ENCODE measurements at places on chromosomes 6 and 20.
A peak's percentile ranks its signal among the peaks of the same experiment; 100 is the strongest.

GRCh38 chr6:156174031-156174890 is 602.9 kb upstream of the ARID1B start:
- DNase-seq = no peak

DNA sequence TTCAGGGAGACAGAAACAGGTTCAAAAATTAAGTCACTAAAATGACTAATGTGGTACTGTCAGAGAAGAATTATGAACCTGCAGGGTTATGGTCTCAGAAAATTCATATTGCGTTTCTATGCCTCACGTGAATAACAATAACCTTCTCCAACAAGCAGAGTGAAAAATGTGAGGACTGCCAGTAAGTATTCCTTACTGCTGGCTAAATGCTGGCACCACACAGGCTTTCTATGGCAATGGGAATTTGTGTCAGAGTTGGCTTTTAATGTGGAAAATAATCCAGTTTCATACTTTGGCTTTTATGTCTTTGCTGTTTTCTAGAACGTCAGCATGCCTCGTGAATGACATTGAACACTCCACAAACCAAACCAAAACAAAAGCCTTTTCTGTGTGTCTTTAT is 656.0 kb downstream of the KIF16B start:
- no peak for DNase-seq

DNA sequence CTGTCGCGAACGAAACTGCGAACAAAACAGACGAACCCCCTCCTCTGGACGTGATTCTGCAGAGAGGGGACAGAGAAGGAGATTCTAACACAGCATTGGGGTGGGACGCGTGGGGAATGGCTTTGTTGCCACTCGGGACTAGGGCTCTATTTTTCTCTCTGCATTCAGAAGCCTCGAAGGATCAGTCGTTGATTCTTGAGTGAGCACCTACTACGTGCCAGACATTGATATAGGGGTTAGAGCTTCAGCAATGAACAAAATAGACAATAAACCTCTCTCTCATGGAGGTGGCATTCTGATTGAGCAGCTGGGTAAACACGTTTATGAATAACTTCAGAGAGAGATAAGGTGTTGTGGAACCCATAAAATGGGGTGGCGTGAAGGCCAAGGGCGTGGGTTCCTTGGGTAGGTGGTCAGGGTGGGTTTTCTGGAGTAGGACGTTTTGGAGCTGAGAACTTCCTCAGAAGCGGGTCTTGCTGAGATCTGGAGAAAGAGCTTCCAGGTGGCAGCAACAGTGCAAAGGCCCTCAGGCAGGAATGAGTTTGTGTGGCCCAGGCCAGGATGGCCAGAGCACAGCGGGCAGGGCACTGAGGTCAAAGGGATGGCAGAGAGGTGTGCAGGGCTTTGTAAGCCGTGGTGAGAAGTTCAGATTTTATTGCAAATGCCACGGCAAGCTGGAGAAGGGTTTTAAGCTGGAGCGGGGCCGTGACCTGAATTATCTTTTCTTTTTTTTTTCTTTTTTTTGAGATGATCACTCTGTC is 884 bp downstream of the SLC2A10 start:
- DNase-seq = no peak

DNA sequence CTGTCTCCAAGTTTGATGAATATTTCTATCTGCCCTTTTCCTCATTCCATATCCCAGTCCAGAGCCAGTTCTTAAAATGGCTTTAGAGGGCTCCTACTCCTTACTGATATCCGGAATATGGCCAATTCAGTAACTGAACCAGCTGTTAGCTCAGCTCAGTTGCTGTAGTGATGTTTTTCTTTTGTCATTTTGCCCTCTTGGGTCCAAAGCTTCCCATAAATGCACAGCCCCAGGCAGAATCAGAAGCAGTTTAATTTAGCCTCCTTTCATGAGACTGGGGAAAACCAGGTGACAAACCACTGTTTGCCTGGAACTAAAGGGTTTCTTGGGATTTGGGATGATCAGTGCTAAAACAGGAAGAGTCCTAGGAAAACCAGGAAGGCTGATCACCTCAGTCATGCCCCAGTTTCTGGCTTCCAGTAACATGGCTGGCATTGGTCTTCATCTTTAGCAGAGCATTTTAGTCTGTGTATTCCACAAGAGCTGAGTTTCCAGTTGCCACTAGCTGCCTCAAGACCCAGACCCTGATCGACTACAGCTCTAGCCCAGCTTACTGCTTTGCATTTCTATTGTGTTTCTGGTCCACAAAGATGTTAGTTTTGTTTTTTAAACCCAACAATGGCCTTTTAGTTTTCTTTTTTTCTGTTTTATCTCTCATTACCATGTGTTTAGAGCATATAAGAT is 40.6 kb upstream of the REV3L start:
- no peak for DNase-seq

GRCh38 chr6:97059473-97059872 is 134.9 kb downstream of the KLHL32 start:
- DNase-seq = peak; percentile 52

GRCh38 chr6:30769088-30769852 is 24.9 kb upstream of the IER3 start:
- peak; percentile 97 for DNase-seq

GRCh38 chr6:38495922-38496635 is 143.7 kb downstream of the BTBD9 start:
- no peak for DNase-seq

DNA sequence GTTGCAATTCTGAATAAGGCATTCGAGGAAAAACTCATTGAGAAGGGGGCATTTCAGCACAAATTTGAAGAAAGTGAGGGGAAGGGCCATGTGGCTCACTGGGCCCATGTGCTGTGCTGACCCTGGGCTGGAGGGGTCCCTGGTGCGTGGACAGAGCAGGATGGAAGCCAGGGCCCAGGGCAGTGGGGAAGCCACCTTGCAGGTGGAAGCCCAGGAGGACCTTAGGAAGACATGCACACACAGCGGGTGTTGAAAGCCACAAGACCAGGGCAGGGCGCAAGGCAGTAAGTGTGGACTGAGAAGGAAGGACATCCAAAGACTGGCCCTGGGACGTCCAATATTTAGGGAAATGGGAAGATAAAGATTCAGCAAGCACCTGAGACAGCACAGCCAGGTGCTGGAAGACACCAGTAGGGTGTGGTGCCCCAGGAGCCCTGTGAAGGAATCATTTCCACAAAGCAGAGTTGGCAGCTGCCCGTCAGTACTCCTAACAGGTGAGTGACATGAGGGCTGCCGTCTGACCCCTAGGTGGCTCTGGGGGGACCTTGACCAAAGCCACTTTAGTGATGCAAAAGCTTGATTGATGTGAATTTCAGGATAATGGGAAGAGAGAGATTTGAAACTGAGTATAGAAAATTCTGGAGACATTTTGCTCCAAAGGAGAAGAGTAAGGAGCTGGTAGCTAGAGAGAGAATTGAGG is 254.4 kb upstream of the EXOC2 start:
- no peak for DNase-seq

Measured in fibroblast of skin of scalp (primary cell).